ENCODE measurements at places on chromosomes 3 and 15.
A peak's percentile ranks its signal among the peaks of the same experiment; 100 is the strongest.

- no peak for DNase-seq
These were observed 46.0 kb downstream of the SETD2 start for GRCh38 chr3:47117807-47118364.

GRCh38 chr3:13427662-13428603 is 7.8 kb upstream of the NUP210 start:
- DNase-seq, result no peak

DNA sequence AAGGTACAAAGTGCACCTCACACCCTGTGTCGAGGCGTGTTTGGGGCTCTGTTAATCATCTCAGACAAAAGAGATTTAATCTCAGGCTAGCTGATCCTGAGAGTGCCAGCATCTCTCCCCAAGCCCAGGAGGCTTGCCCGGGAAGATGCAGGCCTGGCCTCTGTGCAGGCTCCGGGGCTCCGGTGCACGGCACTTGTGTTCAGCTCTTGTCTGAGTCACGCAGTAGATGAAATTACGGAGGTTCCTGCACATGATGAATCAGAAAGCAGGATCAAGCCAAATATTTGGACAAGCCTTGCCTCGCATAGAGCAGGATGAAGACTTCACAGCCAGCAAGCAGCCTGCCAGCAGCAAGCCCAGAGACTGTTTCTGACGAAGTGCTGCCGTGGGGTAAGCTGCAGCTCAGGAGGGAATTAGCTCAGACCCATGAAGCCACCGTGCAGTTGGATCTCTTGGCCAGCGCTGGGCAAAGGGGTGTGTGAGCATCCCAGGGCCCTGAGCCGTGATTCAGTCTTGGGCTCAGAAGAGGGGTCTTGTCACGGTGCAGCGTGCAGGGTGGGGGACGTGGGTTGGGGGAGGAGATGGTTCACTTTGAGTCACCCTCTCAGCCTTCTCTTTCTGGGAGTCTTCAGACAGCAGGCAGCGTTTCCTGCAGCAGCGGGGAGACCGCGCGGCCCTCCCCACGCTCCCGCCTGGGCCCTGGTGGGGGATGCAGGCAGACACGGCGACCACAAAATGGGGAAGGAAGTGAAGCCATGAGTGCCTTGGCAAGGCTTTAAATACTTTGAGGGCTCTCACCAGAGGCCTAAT is 89.2 kb upstream of the MEF2A start:
- peak; percentile 93 for DNase-seq

DNA sequence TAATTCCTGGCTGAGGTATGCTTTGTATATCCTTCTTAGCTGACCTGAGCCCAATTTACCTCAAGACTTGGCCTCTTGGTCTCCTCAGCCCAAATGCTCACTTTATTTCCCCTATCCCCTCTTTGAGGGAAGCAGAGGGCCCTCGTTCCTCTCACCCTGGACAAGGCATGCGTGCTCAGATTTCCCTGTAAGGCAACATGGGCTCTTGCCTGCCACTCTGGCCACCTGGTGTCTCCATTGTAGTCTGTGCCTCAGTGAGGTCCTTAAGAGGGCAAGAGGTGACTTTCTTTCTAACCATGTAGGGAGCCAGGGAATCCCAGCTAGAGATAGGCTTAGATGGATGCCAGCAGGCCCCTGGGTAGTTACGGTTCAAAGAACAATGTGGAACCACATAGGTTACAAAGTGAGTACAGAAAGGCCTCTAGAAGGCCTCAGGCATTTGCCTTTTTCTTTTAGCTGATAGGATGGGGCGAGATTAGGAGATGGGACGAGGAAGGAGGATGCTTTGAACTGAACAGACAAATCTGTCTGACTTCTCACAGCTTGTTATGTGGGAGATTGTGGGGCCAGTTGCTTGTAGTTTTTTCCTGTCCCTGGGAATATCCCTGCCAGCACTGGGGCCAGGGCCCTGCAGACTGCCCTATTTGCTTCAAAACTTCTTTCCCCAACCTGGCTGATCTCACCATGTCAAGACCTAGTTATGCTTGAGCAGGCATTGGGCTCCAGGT is 1.1 kb upstream of the INTS14 start:
- no peak for DNase-seq

DNA sequence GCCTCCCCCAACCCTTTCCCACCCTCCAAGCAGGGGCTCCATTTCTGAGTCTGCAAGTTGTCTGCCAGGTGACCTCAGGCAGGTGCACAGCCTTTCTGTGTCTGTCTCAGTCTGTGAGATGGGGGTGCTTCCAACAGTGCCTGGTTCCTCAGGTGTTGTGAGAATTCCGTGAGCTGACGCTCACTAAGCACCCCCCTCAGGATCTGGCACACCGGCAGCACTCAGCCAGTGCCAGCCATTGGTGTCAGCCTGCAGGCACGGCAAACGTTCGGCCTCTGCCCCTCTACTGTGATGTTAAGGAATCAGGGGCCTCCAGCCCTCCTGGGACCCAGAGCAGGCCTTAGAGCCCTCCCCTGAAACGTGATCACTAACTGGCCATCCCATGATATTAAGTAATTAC is 2.4 kb downstream of the KLF15 start:
- no peak for DNase-seq

DNA sequence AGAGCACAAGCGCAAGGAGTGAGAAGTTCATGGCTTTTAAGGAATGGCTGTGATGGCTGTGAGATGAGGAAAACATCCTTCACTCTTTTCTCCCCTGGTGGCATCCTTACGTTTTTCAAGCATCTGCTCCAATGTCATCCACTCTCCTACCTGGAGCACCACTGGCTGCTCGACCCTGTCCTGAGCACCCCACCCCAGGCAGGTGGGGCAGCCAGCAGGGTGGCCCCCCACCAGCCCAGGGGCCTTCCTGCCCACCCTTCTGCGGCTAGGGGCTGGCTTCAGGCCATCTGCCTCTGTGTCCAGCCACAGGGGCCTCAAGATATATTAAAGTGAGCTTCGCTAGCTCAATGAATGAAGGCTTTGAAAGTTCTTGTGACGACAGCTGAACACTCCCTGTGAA is 56.1 kb downstream of the ATP10A start:
- no peak for DNase-seq

DNA sequence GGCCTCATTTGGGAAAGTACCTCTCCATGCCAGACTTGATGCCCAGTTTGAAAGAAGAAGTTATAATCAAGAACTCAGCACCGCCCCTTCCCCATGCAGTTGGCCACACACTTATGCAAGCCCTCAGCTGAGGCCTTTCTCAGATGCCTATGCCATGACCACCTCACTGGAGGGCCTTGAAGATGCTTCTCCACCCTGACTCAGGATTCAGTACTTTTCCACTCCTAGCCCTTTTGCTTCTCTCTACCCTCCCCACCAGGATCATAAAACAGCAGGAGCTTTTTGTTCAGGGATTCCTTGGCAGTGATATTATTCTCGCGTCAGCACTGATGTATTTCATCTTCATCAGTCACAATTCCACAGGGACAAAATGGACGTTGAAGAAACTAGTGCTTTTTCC is 313.5 kb downstream of the PYDC2 start:
- no peak for DNase-seq

- DNase-seq, result no peak
These were observed 838.5 kb downstream of the TUSC7 start for GRCh38 chr3:117547956-117548550.

DNA sequence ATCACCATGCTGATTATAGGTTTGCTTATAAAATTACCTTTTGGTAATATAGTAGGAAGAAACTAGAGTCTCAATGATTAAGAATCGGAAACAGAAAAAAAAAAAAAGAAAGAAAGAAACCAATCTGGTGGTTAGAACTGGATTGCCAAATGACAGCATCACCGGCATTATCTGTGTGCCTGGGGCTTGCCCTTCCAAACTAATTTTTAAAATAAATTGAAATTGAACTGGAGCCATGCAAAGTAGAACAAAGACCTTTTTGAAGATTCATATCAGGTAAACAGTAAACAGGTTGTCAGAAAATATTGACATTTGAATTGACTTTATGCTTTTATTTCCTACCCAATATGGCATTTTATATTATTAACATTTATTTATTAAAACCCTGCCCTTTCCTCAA is 11.2 kb upstream of the CPB1 start:
- no peak for DNase-seq

DNA sequence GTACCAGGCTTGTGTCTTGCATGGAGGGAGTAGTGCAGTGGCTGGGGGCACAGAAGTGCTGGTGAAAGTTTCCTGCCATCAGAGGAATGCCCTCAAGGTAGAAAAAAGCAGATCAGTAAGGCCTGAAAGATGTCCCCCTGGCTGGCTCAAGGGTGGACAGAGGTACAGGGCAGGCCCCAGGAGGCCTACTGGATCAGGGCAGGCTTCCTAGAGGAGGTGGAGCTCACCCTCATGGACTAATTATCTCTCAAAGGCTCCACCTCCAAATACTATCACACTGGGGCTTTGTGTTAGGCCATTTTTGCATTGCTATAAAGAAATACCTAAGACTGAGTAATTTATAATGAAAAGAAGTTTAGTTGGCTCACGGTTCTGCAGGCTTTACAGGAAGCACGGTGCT is 7.8 kb downstream of the SPSB4 start:
- DNase-seq, result no peak

Measured in suppressor macrophage treated with lipopolysaccharide for 1 hour (primary cell).